ENCODE measurements at places on chromosomes 3 and 15.
A peak's percentile ranks its signal among the peaks of the same experiment; 100 is the strongest.

GRCh38 chr3:101036676-101037075 is 43.5 kb upstream of the ABI3BP start:
- no peaks in the 10 kb centered on the region for H3K36me3 ChIP-seq
- H3K4me1 ChIP-seq, result no peaks in the 10 kb centered on the region
- H3K4me3 ChIP-seq, result no peak overlapping the region
- no peaks in the 10 kb centered on the region for H3K27me3 ChIP-seq
- H3K27ac ChIP-seq, result no peak overlapping the region
- no peak for DNase-seq

- H3K4me1 ChIP-seq, result no peaks in the 10 kb centered on the region
- no peak overlapping the region for H3K27ac ChIP-seq
- no peak overlapping the region for H3K4me3 ChIP-seq
- H3K27me3 ChIP-seq, result no peaks in the 10 kb centered on the region
Observed at GRCh38 chr3:30871720-30872119, 22.7 kb downstream of the GADL1 start.

DNA sequence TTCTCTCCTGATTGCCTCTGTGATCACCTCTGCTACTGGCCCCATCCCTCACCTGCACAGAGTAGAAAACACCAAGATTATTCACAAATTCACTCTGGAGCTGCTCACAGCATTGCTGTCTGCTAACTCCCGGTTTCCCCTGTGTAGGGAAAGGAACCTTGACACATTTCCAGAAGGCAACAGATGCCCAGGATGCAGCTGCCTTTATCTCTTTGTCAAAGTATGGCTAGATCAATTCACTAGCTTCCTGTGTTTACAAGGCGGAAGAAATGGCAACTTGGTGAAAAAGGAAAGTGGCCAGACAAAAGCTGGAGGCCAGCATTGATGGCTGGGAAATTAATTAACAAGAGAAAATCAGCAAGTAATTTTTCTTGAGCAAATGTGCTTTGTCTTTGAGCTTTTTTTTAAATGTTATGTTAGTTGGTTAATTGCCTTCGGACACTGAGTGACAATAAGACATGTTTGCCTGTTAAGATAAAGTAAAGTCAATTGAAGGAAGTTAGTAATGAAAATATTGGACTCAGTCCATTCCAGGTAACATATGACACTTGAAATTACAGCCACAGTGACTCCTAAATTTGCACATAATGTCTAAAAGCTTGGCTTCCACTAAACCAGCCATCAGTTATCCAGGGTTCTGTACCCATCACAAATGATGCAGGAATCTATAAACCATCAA is 394.6 kb upstream of the IL12A start:
- no peak overlapping the region for H3K4me3 ChIP-seq
- no peaks in the 10 kb centered on the region for H3K4me1 ChIP-seq
- DNase-seq, result no peak
- H3K27me3 ChIP-seq, result no peaks in the 10 kb centered on the region
- H3K36me3 ChIP-seq, result no peaks in the 10 kb centered on the region

GRCh38 chr3:104564045-104564643 is 802.6 kb upstream of the ALCAM start:
- no peak overlapping the region for H3K27ac ChIP-seq
- H3K27me3 ChIP-seq, result no peaks in the 10 kb centered on the region
- H3K36me3 ChIP-seq, result no peaks in the 10 kb centered on the region
- peaks cover 2% of the 10 kb centered on the region for H3K4me1 ChIP-seq
- H3K4me3 ChIP-seq, result no peak overlapping the region

GRCh38 chr3:133135306-133135705 is 97.1 kb downstream of the TMEM108 start:
- H3K4me3 ChIP-seq, result no peak overlapping the region
- H3K36me3 ChIP-seq, result no peaks in the 10 kb centered on the region
- peaks cover 9% of the 10 kb centered on the region for H3K4me1 ChIP-seq
- H3K27me3 ChIP-seq, result peaks cover 24% of the 10 kb centered on the region
- no peak for DNase-seq

DNA sequence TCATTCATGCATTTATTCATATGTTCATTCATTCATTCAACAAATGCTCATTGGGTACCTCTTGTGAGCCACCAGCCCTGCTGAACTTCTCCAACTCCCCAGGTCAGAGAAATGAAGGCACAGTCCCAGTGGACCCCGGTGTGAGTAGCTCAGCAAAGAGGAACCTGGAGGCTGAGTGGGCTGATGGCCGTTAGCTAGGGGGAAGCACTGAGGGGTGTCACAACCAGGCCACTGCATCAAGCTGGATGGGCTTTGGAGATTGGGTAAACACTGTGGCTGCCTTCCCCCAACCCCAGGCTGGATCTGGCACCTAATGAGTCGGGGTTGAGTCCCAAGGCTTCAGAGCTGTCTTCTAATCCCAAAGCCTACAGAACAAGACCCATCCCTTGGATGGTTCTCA is 12.1 kb upstream of the ALAS1 start:
- H3K27ac ChIP-seq, result no peak overlapping the region
- H3K4me1 ChIP-seq, result peaks cover 7% of the 10 kb centered on the region
- H3K36me3 ChIP-seq, result no peaks in the 10 kb centered on the region
- no peak overlapping the region for H3K4me3 ChIP-seq
- DNase-seq, result no peak

DNA sequence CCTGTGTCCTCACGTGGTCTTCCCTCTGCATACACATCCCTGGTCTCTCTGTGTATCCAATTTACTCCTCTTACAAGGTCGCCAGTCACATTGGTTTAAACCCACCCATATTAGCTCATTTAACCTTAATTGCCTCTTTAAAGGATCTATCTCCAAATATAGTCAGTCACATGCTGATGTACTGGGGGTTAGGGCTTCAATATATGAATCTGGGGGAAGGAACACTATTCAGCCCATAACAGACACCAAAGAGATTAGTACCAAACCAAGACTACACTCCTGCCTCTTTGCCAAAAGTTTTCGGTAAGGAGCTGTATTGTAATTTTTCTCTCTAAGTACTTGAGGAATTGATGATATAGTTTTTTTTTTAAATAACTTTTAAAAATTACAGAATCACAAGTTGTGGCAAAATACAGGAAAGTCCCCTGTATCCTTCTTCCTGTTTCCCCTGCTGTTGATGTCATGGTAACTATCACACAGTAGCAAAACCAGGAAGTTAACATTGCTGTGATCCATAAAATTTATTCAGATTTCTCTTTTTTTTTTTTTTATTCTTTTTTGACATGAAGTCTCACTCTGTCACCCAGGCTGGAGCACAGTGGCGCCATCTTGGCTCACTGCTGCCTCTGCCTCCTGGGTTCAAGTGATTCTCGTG is 67.8 kb downstream of the SLCO3A1 start:
- no peaks in the 10 kb centered on the region for H3K27me3 ChIP-seq
- DNase-seq, result peak; percentile 4

GRCh38 chr3:10335871-10336622 is 15.1 kb upstream of the SEC13 start:
- no peak for DNase-seq
- no peaks in the 10 kb centered on the region for H3K27me3 ChIP-seq
- H3K36me3 ChIP-seq, result no peaks in the 10 kb centered on the region
- peak overlapping the region; percentile 76 for H3K27ac ChIP-seq
- H3K4me3 ChIP-seq, result no peak overlapping the region

GRCh38 chr3:52851348-52851747 is 16.5 kb upstream of the MUSTN1 start:
- peak; percentile 7 for DNase-seq
- H3K4me1 ChIP-seq, result peaks cover 4% of the 10 kb centered on the region
- H3K4me3 ChIP-seq, result no peak overlapping the region
- no peak overlapping the region for H3K27ac ChIP-seq
- peaks cover 38% of the 10 kb centered on the region for H3K36me3 ChIP-seq

GRCh38 chr3:108209579-108209978 is 12.6 kb downstream of the IFT57 start:
- no peaks in the 10 kb centered on the region for H3K27me3 ChIP-seq
- H3K4me1 ChIP-seq, result peaks cover 13% of the 10 kb centered on the region
- peak overlapping the region; percentile 32 for H3K27ac ChIP-seq

GRCh38 chr15:100230784-100231183 is 111.0 kb downstream of the ADAMTS17 start:
- no peaks in the 10 kb centered on the region for H3K36me3 ChIP-seq
- no peak overlapping the region for H3K4me3 ChIP-seq
- H3K27me3 ChIP-seq, result no peaks in the 10 kb centered on the region
- no peaks in the 10 kb centered on the region for H3K4me1 ChIP-seq
- DNase-seq, result no peak

DNA sequence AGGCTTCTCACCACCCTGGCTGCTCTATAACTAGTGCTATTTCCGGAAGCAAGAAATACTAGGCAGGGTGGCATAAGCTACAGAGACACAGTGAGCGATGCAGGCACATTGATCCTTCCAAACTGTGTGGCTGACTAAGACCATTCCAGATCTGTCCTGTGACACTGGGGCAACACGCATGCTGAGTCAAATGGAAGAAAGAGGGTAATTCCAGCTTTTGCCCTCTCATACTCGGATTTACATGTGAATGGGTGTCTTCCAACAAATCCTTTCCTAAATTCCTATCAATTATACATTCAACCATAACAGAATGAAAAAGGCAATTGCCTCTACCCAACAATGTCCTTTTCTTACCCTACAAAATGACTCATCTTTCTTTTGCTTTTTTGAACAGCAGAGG is 5.1 kb downstream of the FSIP1 start:
- H3K27me3 ChIP-seq, result peaks cover 20% of the 10 kb centered on the region
- H3K4me3 ChIP-seq, result no peak overlapping the region
- peaks cover 6% of the 10 kb centered on the region for H3K4me1 ChIP-seq
- DNase-seq, result no peak
- no peak overlapping the region for H3K27ac ChIP-seq

GRCh38 chr15:48945386-48945785 is 18.3 kb downstream of the SHC4 start:
- DNase-seq, result no peak
- H3K4me1 ChIP-seq, result peaks cover 3% of the 10 kb centered on the region
- H3K36me3 ChIP-seq, result no peaks in the 10 kb centered on the region
- H3K4me3 ChIP-seq, result no peak overlapping the region

GRCh38 chr3:186985661-186986364 is 55.5 kb downstream of the ST6GAL1 start:
- H3K4me1 ChIP-seq, result peaks cover 87% of the 10 kb centered on the region

- H3K36me3 ChIP-seq, result no peaks in the 10 kb centered on the region
- peak within 1 kb of the TSS; percentile 86 for H3K4me3 ChIP-seq
- peak within 1 kb of the TSS; percentile 48 for H3K27ac ChIP-seq
- H3K27me3 ChIP-seq, result peaks cover 46% of the 10 kb centered on the region
- peaks cover 12% of the 10 kb centered on the region for H3K4me1 ChIP-seq
Observed at GRCh38 chr3:50154840-50155490, at the start of gene SEMA3F. SEMA3F (plus strand) TSS chr3:50155324; CDS start chr3:50159623, 4,299 bp downstream.

DNA sequence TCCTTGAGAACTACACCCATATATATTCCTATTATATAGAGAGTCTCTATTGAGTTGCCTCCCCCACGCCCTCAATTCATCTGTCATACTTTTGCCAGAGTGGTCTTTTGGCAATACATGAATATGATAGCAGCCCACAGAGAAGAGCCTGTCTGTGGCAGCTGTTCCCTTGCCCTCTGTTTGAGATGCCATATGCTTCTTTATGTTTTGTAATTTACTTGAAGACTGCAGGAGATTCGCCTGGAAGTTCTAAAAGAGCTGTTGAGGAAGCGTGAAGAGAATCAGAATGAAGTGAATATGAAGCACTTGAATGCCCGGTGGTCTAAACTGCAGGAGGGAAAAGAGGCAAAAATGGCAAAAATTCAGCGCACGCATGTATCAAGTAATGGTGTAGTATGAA is 27.2 kb downstream of the CFAP91 start:
- H3K27ac ChIP-seq, result no peak overlapping the region
- no peak overlapping the region for H3K4me3 ChIP-seq
- no peaks in the 10 kb centered on the region for H3K36me3 ChIP-seq
- no peaks in the 10 kb centered on the region for H3K4me1 ChIP-seq

- H3K4me1 ChIP-seq, result peaks cover 15% of the 10 kb centered on the region
- H3K27me3 ChIP-seq, result peaks cover 37% of the 10 kb centered on the region
- no peak overlapping the region for H3K4me3 ChIP-seq
- no peak overlapping the region for H3K27ac ChIP-seq
- no peaks in the 10 kb centered on the region for H3K36me3 ChIP-seq
Observed at GRCh38 chr3:96814651-96815567, 515 bp downstream of the EPHA6 start.

- peak overlapping the region; percentile 98 for H3K27ac ChIP-seq
- H3K4me1 ChIP-seq, result peaks cover 72% of the 10 kb centered on the region
- no peak for DNase-seq
- no peaks in the 10 kb centered on the region for H3K27me3 ChIP-seq
- H3K36me3 ChIP-seq, result peaks cover 67% of the 10 kb centered on the region
- peak overlapping the region; percentile 97 for H3K4me3 ChIP-seq
Observed at GRCh38 chr3:101851850-101852714, 2.8 kb downstream of the NFKBIZ start.

GRCh38 chr15:98547741-98548138 is 100.6 kb upstream of the IGF1R start:
- DNase-seq, result peak; percentile 5
- peaks cover 9% of the 10 kb centered on the region for H3K4me1 ChIP-seq
- H3K27me3 ChIP-seq, result peaks cover 53% of the 10 kb centered on the region
- peaks cover 2% of the 10 kb centered on the region for H3K36me3 ChIP-seq

- no peaks in the 10 kb centered on the region for H3K36me3 ChIP-seq
- no peaks in the 10 kb centered on the region for H3K4me1 ChIP-seq
- H3K27me3 ChIP-seq, result peaks cover 63% of the 10 kb centered on the region
Observed at GRCh38 chr3:53680028-53680427, 166.2 kb downstream of the CHDH start.

- peaks cover 3% of the 10 kb centered on the region for H3K36me3 ChIP-seq
- H3K4me3 ChIP-seq, result no peak overlapping the region
- peaks cover 22% of the 10 kb centered on the region for H3K4me1 ChIP-seq
Observed at GRCh38 chr3:169835533-169835932, 22.8 kb upstream of the LRRC34 start.

DNA sequence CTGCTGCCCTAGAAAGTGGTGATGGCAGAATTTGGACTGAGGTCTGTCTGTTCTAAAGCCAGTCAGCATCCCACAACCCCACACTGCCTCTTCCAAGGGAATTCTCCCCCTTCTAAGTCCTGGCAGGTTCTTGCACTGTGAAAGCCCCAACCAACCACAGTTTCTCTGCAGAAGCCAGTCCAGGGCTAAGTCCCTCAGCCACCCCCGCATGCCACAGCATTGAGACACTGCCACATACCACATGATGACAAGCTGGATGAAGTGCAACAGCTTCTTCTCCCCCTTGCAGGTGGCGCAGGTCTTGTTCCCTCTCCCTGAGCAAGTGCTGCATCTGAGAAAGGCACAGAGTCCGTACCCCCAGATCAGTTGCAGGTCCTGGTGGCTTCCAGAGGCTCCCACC is 18.6 kb downstream of the SSUH2 start:
- DNase-seq, result no peak
- peaks cover 15% of the 10 kb centered on the region for H3K27me3 ChIP-seq
- peaks cover 12% of the 10 kb centered on the region for H3K4me1 ChIP-seq
- no peak overlapping the region for H3K4me3 ChIP-seq
- H3K36me3 ChIP-seq, result no peaks in the 10 kb centered on the region
- H3K27ac ChIP-seq, result no peak overlapping the region

DNA sequence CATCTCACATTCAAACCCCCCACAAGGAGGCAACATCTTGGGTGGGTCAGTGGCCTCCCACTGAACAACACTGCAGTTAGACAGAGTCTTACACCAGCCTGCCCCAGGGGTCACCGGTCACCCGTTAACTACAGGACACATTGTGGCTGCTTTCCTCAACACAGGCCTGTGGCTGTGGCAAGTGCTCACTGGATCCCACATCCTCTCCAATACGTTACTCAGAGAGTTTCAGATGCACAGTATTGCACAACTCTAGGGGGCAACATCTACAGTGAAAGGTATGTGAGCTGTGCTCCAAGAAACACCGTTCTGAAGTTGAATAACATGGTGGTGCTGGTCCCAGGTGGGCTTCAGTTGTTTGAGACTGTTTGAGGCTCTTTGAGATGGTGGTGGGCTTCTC is 41.0 kb downstream of the CTDSPL start:
- no peaks in the 10 kb centered on the region for H3K36me3 ChIP-seq
- H3K27ac ChIP-seq, result no peak overlapping the region
- no peak overlapping the region for H3K4me3 ChIP-seq
- no peak for DNase-seq
- H3K27me3 ChIP-seq, result peaks cover 6% of the 10 kb centered on the region
